Activated B cell treated with CpG ODN at 0.5 μM for 24 hours (primary cell): ENCODE measurements at places on chromosomes 7 and 10. TPM values are rescaled to one million over a fixed set of nuclear protein-coding genes. Genes with fewer than 3 reads are reported as not detected.
A peak's percentile ranks its signal among the peaks of the same experiment; 100 is the strongest.

DNA sequence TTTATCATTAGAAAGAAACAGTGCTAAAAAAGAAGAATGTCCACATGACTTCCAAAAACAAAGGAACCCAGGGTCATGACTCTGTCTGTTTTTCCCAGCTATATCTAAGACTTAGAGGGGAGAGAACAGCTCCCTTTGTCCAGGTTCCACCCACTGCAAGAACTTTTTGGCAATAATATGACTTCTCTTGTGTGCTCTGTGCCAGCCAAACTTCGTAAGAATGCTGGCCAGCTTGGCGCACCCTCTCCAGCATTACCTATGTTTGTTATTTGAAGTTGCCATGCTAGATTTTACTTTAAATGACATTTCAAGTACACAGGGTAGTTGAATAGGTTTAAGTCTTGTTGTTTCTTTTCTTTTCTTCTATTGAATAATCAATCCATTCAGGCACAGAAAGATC lies 371.4 kb downstream of the KCNMA1 start:
- H3K4me1 ChIP-seq, result peaks cover 27% of the 10 kb centered on the region
- no peak for DNase-seq
- no peak overlapping the region for H3K4me3 ChIP-seq
- no peaks in the 10 kb centered on the region for H3K27me3 ChIP-seq
- no peaks in the 10 kb centered on the region for H3K36me3 ChIP-seq

DNA sequence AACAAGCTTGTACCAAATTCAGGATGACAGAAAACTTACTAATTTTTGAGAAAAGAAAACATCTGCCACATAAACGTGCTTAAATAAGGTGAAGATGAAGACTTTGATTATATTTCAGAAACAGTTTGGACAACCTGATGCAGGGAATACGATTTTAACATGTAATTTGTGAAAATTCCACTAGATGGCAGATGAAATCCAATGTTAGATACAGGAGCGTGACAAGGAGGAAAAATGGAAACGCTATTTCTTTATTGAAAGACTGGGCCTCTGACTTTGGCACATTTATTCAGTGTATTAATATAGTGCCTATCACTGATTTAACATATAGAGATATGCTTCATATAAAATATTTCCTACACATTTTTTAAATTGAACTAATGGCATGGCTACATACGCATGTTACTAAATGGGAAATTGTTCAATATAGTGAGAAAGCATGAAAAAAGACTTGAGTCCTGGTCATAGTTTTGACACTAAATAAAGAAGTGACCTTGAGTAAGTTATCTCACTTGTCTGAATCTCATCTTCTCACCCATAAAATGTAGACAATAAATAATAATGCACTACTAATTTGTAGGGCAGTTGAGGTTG lies 60.7 kb downstream of the CD36 start:
- no peak overlapping the region for H3K27ac ChIP-seq
- no peaks in the 10 kb centered on the region for H3K36me3 ChIP-seq
- no peak for DNase-seq
- no peaks in the 10 kb centered on the region for H3K27me3 ChIP-seq
- H3K4me3 ChIP-seq, result no peak overlapping the region

DNA sequence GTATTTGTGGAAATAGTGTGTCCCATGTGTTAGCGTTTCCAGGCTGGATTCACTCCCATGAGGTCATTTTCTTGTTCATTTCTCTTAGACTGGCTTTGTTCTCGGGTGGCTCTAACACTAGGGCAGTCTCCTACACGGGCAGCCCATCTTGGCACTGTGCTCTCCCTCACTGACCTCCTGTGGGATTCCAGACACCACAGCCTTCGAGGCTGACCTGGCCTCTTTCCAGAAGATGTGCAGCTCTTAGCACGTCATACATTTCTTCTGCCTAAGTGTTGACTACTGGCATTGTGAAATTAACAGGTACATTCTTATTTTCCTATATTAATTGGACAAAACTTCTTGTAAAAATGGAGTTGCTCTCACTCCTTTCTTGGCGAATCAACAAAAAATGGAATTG lies 72.8 kb downstream of the INSYN2A start:
- no peak overlapping the region for H3K27ac ChIP-seq
- H3K4me3 ChIP-seq, result no peak overlapping the region
- no peaks in the 10 kb centered on the region for H3K27me3 ChIP-seq
- no peaks in the 10 kb centered on the region for H3K4me1 ChIP-seq

DNA sequence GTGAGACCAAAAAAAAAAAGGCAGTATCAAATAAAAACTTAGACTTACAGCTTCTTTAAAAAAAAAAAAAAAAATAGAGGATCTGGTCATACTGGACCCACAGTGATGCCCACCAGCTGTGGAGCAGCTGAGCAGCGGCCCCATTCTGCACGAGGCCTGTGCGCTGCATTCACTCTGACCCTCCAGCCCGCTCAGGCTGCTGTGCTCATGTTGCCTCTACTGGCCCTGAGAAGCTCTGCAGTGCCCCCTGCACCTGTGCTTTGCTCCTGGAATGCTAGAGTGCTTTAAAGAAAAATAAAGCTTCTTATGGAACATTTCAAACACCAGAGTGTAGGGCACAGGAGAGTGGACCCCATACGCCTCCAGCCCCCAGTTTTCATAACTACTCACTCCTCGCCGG lies 33.2 kb downstream of the TMEM120A start:
- peaks cover 61% of the 10 kb centered on the region for H3K36me3 ChIP-seq
- no peak overlapping the region for H3K27ac ChIP-seq
- no peak for DNase-seq

- no peak for DNase-seq
- peaks cover 30% of the 10 kb centered on the region for H3K4me1 ChIP-seq
- no peak overlapping the region for H3K27ac ChIP-seq
- no peak overlapping the region for H3K4me3 ChIP-seq
Observed at GRCh38 chr7:5395246-5395645, 28.4 kb downstream of the TNRC18 start.

DNA sequence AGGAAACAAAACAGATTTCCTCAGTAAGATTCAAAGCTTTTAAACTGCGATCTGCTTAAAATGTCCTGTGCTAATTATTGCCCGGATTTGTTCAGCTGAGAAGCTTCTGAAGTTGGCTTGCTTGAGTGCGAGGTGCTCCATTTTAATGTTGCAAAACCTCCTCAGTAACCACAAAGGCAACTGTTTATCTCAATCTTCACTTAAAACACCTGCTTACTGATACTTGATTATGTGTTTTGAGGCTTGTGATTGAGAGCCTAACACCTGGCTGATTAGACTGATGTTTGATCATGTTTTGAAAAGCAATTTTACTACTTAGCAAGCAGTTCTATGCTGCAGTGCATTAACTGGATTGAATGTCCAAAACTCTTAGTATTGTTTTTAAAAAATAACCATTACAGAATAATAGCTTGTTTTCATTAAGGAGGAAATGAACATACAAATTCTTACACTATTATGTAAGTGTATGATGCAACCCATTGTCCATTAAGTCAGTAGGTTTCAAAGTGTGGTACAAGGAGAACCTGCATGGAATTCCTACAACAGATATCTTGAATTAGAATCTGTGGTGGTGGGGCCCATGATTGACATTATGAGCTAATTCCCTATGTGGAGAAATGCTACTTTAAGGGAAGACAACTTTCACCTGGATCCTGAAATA lies 96.9 kb upstream of the FAM180A start:
- DNase-seq, result no peak
- H3K4me3 ChIP-seq, result no peak overlapping the region
- H3K27ac ChIP-seq, result no peak overlapping the region
- H3K27me3 ChIP-seq, result no peaks in the 10 kb centered on the region
- H3K4me1 ChIP-seq, result peaks cover 5% of the 10 kb centered on the region

- H3K27ac ChIP-seq, result no peak overlapping the region
- H3K4me3 ChIP-seq, result no peak overlapping the region
- peaks cover 29% of the 10 kb centered on the region for H3K4me1 ChIP-seq
Observed at GRCh38 chr7:41811941-41812340, 109.1 kb upstream of the INHBA start.

GRCh38 chr10:86077271-86077670 lies 289.3 kb downstream of the GRID1 start:
- H3K27ac ChIP-seq, result no peak overlapping the region
- peaks cover 9% of the 10 kb centered on the region for H3K27me3 ChIP-seq
- no peaks in the 10 kb centered on the region for H3K36me3 ChIP-seq
- DNase-seq, result no peak
- no peaks in the 10 kb centered on the region for H3K4me1 ChIP-seq

- no peaks in the 10 kb centered on the region for H3K27me3 ChIP-seq
- no peaks in the 10 kb centered on the region for H3K4me1 ChIP-seq
- DNase-seq, result no peak
- no peak overlapping the region for H3K4me3 ChIP-seq
- no peaks in the 10 kb centered on the region for H3K36me3 ChIP-seq
Observed at GRCh38 chr10:128314686-128315085, 188.5 kb upstream of the MKI67 start.

- H3K36me3 ChIP-seq, result no peaks in the 10 kb centered on the region
- H3K27ac ChIP-seq, result no peak overlapping the region
- peaks cover 13% of the 10 kb centered on the region for H3K4me1 ChIP-seq
- H3K27me3 ChIP-seq, result no peaks in the 10 kb centered on the region
- H3K4me3 ChIP-seq, result no peak overlapping the region
- DNase-seq, result no peak
Observed at GRCh38 chr10:4081685-4082111, 296.7 kb upstream of the KLF6 start.

- DNase-seq, result no peak
- H3K27ac ChIP-seq, result no peak overlapping the region
- H3K4me3 ChIP-seq, result no peak overlapping the region
- peaks cover 5% of the 10 kb centered on the region for H3K4me1 ChIP-seq
- H3K27me3 ChIP-seq, result peaks cover 8% of the 10 kb centered on the region
Observed at GRCh38 chr7:38147005-38147404, 31.0 kb upstream of the STARD3NL start.

- H3K27ac ChIP-seq, result peak within 1 kb of the TSS; percentile 82
- H3K36me3 ChIP-seq, result no peaks in the 10 kb centered on the region
- H3K4me3 ChIP-seq, result peak within 1 kb of the TSS; percentile 87
- H3K27me3 ChIP-seq, result no peaks in the 10 kb centered on the region
Observed at GRCh38 chr10:13299437-13300287, at the start of gene PHYH. TSS of gene PHYH (minus strand) at chr10:13300064. CDS start at chr10:13300042, 22 bp downstream.

- H3K27me3 ChIP-seq, result no peaks in the 10 kb centered on the region
- no peak for DNase-seq
- H3K27ac ChIP-seq, result no peak overlapping the region
- no peaks in the 10 kb centered on the region for H3K36me3 ChIP-seq
- no peaks in the 10 kb centered on the region for H3K4me1 ChIP-seq
- H3K4me3 ChIP-seq, result no peak overlapping the region
Observed at GRCh38 chr7:54701982-54702381, 57.0 kb downstream of the SEC61G start.

- H3K4me1 ChIP-seq, result no peaks in the 10 kb centered on the region
- peaks cover 14% of the 10 kb centered on the region for H3K27me3 ChIP-seq
- no peak overlapping the region for H3K27ac ChIP-seq
- no peaks in the 10 kb centered on the region for H3K36me3 ChIP-seq
- H3K4me3 ChIP-seq, result no peak overlapping the region
- no peak for DNase-seq
Observed at GRCh38 chr10:21166557-21167287, 269.6 kb upstream of the NEBL start.

DNA sequence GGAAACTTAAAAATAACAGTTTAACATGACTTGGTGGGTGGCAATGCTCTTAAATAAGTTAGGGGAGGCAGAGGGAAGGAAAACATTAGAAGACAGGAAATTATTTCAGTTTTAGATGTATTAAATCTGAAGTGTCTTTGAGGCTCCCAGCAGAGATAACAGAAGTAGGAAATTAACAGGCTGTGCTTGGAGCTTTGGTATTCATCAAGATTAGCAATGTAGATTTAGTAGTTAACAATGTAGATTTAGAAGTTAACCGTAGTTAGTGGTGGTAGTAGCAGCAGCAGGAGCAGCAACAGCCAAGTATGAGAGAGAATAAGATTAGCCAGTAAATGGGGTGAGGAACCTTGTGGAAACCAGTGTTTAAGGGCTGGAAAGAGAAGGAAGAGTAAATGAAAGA lies 48.7 kb upstream of the UBN2 start:
- no peaks in the 10 kb centered on the region for H3K27me3 ChIP-seq
- H3K4me3 ChIP-seq, result no peak overlapping the region
- H3K4me1 ChIP-seq, result no peaks in the 10 kb centered on the region
- H3K36me3 ChIP-seq, result peaks cover 23% of the 10 kb centered on the region

GRCh38 chr7:159198016-159198724 lies 53.5 kb upstream of the VIPR2 start:
- no peaks in the 10 kb centered on the region for H3K27me3 ChIP-seq
- H3K36me3 ChIP-seq, result no peaks in the 10 kb centered on the region
- no peak overlapping the region for H3K27ac ChIP-seq
- no peak overlapping the region for H3K4me3 ChIP-seq
- H3K4me1 ChIP-seq, result peaks cover 11% of the 10 kb centered on the region

DNA sequence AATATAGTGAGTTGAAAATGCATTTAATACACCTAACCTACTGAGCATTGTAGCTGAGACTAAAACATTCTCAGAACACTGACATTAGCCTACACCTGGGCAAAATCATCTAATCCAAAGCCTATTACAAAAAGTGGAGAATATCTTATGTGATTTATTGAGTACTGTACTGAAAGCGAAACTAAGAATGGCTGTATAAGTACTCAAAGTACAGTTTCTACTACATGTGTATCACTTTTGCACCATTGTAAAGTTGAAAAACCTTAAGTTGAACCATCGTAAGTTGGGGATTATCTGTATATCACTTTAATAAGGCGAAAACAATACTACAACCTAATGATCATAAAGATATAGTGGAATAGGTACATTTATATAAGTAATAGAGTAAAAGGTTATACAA lies 45.4 kb upstream of the GRB10 start:
- H3K4me3 ChIP-seq, result no peak overlapping the region
- no peaks in the 10 kb centered on the region for H3K36me3 ChIP-seq
- no peak overlapping the region for H3K27ac ChIP-seq
- peaks cover 2% of the 10 kb centered on the region for H3K27me3 ChIP-seq

DNA sequence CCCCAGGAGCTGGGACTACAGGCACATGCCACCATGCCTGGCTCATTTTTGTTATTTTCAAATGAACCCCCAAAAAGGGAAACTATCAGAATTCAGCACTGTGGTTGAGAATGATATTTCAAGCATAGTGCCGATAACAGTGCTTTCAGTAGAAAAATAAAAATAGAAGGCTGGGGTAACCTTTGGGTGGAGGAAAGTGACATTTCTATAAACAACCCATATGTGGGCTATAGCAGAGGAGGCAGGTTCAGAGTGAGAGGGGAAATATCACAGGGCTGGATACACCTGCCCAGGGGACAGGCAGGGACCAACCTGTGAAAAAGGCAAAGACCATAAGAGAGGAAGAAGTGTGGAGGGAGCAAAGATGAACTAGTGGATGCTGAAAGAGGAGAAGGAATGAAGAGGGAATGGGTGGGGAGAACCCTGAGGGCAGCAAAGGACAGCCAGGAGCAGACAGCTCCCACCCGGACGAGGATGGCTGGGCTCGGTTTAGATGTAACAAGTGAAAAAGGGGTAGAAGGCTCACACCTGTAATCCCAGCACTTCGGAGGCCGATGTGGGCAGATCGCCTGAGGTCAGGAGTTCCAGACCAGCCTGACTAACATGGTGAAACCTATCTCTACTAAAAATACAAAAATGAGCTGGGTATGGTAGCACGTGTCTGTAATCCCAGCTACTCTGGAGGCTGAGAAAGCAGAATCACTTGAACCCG lies 56.5 kb downstream of the MAP3K8 start:
- H3K27me3 ChIP-seq, result no peaks in the 10 kb centered on the region
- H3K36me3 ChIP-seq, result no peaks in the 10 kb centered on the region
- H3K27ac ChIP-seq, result peak overlapping the region; percentile 86
- H3K4me3 ChIP-seq, result peak overlapping the region; percentile 52
- no peak for DNase-seq
- peaks cover 83% of the 10 kb centered on the region for H3K4me1 ChIP-seq

The ZP3 gene
- total RNA-seq, result 0.91 and 2.9 TPM in 2 replicates

The FKBP6 gene
- not detected in 2 replicates for total RNA-seq

The STEAP1B gene
- total RNA-seq, result 96.4 and 117 TPM in 2 replicates

The CYP2E1 gene
- 0.64 and 1.1 TPM in 2 replicates for total RNA-seq

The FAM25C gene
- total RNA-seq, result not detected in 2 replicates

The ANKRD30A gene
- total RNA-seq, result not detected in 2 replicates

The ZFAND4 gene
- 19.8 and 22.1 TPM in 2 replicates for total RNA-seq

The DPP6 gene
- not detected in 2 replicates for total RNA-seq

The CALML3 gene
- total RNA-seq, result not detected in 2 replicates

The ANKRD22 gene
- not detected in 2 replicates for total RNA-seq
